ENCODE measurements at places on chromosomes 5 and 9.

GRCh38 chr9:21395778-21396717, 10.8 kb upstream of the IFNA2 start:
- peak; percentile 47 for DNase-seq

DNA sequence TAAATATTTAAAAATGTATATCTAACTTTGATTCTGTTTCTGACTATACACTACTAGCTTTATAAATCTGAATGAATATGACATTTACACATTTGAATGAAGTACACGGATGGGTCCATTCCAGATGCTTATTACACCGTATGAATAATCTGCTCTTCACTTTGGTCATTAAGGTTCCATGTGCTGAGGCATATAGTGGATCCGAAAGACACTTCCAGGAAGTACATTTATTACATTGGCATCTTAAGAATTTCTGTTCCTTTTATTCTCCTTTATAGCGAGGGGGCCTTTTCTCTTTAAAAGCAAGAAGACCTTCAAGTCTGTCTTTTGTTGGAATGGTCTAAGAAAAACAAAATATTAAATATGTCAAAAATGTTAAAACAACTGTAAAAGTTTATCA, 147.6 kb downstream of the AUH start:
- peak; percentile 57 for DNase-seq

GRCh38 chr5:58075907-58076306, 384.0 kb downstream of the PLK2 start:
- no peak for DNase-seq

DNA sequence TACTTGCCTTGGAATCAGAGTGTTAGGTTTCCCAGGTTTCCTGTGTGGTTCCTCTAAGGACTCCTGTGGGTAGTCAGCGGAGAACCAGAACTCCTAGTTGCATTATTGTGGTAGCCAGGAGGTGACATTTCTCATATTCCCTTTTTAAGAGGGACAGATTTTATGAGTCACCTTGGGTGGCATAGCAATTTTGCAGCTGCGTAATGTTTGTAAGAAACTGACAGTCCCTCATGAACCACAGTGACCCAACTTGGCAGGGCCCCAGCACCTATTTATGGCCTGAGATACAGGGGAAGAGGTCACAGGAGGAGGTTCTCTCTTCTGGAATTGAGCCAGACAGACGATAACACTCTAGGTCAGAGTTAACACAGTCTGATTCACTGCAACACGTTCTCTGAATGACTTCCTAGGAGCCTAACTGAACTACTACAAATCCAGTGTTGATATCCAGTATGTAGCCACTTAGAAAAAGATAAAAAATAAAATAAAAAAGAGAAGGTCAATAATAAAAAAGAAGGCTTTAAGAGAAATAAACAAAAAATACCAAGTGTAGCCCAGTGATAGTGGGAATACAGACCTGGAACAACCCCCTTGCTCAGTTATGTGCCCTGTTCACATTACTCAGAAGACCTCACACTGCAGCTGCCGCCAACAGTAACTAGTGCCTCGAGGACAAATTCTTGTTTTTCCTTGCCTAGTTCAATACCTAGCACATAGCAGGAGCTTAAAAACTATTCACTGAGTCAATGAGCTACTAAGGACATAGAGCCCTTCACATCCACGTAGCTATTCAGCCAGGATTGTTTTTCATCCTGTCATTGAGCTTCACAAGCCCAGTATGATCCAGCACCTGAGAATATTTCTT, 50.7 kb upstream of the VLDLR start:
- DNase-seq = peak; percentile 99
